ENCODE measurements at places on chromosomes 2 and 18.
A peak's percentile ranks its signal among the peaks of the same experiment; 100 is the strongest.

DNA sequence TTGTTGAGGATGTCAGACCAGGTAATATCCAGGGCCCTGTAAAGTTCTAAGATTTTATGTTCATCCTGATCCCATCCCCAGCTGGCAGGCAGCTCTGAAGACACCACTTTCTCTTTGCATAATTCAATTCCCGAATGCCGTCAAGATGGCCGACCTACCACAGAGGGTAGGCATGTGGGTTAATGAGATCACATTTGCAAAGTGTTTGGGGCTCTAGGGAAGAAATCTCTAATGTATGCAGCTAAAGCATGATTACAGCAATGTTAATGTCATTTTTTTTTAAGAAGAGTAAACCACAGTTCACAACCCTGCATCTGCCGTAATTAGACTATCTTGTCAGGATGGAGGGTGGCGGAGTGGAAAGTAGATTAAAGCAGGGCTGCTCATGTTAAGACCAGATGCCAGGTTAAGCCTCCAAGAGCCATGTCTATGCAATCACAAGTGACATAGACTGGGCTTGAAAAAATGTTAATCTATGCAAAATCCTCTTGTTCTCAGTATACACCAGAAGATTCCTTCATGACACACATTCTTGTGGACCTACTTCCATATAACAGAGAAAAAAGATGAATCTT, 131.4 kb downstream of the ALK start:
- DNase-seq = no peak

GRCh38 chr2:162720559-162721271, 117.9 kb downstream of the KCNH7 start:
- no peak for DNase-seq

- no peak for DNase-seq
Measured at GRCh38 chr2:74130211-74130995, 17.3 kb downstream of the BOLA3 start.

DNA sequence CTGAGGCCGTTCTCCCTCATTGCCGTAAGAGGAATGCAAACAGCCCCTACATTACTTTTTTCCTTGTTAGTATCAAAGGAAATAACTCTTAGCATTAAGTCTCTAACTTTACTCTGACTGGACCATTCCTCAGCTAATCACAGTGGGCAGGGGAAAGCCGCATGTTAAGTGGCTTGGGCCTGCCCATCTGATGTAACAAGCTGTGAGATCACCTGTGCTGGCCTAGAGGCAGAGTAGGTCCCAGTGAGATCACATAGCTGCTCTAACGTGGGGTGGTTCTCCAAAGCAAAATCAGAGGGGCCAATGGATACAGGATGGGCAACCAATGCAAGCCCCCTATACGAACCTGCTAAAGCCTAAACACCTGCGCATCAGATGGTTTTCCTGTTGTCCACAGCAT, 5.9 kb upstream of the MOCOS start:
- DNase-seq = no peak

GRCh38 chr2:152867397-152867796, 149.0 kb downstream of the ARL6IP6 start:
- no peak for DNase-seq

DNA sequence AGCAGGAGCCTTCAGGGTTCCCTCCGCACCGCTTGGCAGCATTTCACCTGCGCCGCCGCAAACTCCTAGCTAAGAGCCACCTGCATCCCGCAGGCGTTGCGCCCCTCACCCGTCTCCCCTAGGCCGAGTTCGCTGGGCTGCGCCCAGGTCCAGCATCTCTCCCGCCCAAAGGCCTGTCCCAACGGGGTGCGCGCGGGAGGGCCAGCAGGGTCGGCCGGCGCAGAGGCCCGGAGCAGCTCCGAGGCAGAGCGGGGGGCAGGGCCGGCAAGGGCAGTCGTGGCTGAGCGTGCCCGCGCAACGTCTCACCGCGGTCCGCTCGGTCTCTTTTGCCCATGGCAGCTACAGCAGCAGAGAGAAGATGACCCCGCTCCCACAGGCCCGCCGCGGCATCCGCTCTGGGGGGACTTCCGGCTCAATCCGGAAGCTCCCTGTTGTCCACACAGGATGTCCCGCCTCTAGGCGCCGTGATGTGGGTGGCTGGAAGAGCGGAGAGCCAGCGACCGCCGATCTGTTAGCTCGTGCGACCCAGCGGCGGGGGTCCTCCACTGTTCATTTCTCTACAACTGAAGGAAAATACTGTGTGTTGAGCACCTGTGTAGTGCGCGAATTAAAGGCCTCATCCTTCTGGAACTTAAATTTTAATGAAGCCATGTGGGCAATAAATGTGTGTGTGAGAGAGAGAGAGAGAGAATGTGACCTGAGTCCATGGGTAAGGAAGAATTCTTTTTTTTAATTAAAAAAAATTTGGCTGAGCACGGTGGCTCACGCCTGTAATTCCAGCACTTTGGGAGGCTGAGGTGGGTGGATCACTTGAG, at the start of gene ERCC3:
TSS of gene ERCC3 (minus strand) at position 397 of the 815 bp plus-strand sequence. CDS start at position 334, 63 bp downstream.
- DNase-seq = peak; percentile 76

- DNase-seq = no peak
Measured at GRCh38 chr18:57833441-57834101, 30.5 kb upstream of the ATP8B1 start.

DNA sequence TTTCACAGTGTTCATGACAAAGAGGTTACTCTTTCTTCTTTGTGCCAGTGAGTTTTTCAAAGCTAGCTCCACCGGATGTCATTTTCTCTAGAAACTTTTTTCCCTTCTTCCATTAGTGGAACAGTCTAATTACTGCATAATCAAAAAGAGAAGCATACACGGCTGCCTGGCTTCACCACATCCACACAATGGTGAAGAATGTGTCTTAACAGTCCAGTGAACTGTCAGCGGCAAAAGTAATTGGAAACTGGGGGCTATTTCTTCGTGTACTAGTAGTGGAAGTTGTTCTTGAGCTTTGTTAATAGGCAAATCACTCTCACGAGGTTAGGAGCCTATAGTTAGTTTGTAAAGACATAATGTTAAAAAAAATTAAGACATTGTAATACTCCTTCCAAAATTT, 32.9 kb upstream of the PIK3C3 start:
- DNase-seq = no peak

GRCh38 chr2:64586054-64586453, 61.9 kb downstream of the AFTPH start:
- DNase-seq = no peak

GRCh38 chr2:129192841-129193253, 786.6 kb upstream of the RAB6C start:
- DNase-seq = no peak

DNA sequence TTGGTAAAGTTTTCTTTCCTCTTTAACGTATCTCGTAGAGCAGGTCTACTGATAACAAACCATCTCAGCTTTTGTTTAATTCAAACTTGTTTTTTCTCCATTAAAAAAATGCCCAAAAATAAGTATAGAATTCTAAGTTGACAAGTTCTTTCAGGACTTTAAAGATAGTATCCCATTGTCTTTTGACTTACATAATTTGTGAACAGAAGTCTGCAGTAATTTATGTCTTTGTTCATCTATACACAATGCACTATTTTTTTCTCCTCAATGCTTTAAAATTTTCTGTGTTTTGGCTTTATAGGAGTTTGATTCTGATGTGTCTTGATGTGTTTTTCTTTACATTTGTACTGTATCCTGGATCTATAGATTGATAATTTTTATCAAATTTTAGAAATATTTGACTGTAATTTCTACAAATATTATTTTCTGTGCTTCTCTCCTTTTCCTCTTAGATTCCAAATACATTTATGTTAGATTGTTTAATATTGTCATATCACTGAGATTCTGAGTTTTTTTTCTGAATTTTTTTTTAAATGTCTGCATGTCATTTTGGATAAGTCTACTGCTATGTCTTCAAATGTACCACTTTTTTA, 143.3 kb downstream of the FTCDNL1 start:
- no peak for DNase-seq

DNA sequence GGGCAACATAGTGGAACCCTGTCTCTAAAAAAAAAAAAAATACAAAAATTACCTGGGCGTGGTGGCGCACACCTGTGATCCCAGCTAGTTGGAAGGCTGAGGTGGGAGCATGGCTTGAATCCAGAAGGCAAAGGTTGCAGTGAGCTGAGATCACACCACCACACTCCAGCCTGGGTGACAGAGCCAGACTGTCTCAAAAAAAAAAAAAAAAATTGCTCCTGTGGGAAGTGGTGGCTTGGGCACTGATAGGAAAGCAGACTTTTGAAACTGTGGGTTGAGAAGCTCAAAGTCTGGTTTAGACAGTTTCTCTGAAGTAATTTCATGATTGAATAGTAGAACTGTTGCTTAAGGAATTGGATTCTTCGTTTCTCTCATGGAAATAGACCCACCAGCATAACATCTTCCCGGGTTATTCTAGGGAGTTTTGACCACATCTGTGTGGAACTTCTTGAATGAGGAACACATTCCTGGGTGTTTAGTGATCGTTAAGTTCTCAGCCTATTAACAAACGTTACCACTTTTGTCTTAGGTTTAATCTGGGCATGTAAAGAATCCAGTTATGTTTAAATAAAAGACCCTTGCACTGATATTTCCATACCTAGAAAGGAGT, 33.5 kb downstream of the GRHL1 start:
- DNase-seq = no peak

- peak; percentile 17 for DNase-seq
Measured at GRCh38 chr18:8858888-8859511, 153.6 kb downstream of the MTCL1 start.

DNA sequence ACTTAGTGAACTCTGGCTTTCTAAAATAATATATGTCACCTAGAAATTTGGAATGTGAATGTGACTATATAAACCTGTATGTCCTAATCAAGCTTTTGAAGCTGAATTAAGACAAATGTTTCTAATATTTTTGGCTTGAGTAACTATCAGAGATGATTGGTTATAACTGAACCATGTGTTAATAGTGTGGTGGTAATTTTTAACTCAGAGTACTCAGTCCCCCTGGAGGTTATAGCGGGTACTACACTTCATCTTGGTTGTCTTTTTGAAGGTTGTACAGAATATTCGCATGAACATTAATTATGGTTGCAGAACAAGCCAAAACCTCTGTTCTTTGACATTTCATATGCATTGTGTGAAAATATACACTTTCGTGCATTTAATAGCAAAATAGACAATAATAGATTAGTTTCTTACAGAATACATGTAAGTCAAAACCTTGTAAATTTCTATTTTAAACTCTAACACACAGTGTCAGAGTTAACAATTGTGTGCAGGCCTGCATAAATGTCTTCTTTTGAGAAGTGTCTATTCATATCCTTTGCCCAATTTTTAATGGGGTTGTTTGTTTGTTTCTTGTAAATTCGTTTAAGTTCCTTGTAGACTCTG, 86.0 kb downstream of the OSBPL6 start:
- peak; percentile 65 for DNase-seq

GRCh38 chr18:68874361-68874760, 76.5 kb downstream of the CCDC102B start:
- DNase-seq = no peak

DNA sequence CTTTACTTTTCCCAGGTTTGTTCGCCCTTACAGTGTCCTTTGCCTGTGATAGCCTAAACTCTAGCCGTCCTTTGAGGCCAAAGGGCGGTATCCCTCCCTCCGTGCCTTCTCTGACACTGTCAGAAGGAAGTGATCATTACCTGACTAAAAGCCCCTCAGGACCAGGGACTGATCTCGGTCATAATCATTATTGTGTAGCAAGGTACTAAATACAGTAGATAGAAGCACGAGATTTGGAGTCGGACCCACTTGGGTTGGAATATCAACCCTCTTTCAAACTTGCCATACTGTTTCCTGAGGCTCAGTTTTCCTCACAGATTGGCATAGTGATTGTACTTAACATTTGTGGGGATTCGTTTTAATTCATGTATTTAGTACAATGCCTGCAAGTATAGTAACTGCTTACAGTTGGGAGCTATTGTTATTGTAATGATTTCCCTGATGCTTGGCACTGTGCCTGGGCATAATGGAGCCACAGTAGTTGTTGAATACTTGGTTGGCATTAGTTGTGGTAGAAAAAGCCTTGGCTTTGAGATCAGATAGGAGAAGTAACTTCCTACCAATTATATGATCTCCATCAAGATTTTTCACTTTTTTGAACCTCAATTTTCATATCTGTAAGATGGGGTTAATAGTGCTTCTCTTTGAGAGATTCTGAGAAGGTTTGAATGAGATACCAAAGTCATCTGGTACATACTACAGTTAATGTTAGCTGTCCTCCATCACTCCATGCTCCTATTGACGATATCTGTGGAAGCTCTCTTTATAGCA, 836 bp downstream of the STK11IP start:
- DNase-seq = no peak

- DNase-seq = no peak
Measured at GRCh38 chr2:113169002-113169530, 4.7 kb upstream of the PSD4 start.

DNA sequence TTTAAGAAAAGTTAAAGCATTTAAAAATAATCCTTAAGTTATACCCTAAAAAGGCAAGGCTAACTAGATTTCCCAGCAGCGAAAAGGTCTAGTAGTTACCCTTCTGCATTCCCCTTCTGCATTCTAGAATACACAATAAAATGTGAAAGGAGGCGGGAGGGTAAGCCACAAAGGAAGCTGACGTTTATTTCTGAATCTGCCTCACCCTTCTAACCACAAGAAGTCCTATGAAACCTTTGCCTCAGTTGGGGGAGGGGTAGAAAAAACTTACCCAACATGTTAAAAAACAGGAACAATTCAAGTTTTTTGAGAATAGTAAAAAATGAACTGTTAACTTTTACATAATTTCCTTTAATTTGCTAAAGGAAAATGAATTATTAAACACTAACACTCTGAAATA, 11.3 kb downstream of the STK17B start:
- DNase-seq = peak; percentile 8

DNA sequence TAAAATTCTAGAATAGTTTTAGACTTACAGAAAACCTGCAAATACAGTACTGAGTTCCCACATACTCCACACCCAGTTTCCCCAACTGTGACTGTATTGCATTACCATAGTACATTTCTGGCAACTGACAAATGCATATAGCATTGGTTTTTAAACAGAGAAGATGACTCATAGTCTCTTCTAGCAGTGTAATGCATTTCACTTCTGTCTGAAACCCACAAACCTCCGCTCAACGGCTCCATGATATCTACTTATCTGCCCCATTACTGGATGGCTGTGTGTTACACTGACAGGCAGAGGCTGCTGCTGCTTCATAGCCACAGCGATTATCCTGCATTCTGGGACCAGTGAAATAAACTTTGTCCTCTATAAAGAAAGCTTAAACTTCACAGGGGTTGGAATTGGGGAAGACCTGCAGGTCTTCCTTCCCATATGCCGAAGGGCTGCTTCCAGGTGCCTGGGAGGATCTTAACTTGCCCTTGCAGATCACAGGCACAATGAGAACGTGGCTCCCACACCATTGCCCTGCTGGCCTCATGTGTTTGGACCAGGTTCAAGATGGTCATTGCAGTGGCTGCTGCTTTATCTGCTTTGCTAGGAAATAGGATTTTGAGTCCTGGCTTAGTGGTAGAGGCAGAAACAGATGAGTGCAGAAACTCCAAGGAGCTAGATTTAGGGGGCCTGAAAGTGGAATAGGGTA, 742.6 kb upstream of the HS6ST1 start:
- no peak for DNase-seq

- DNase-seq = no peak
Measured at GRCh38 chr2:217393585-217394032, 533.7 kb upstream of the TNP1 start.

GRCh38 chr2:3672861-3673678, 15.1 kb downstream of the ALLC start:
- DNase-seq = no peak

GRCh38 chr2:241545523-241546473, 12.7 kb upstream of the BOK start:
- no peak for DNase-seq

Data from T47D (cell line).